ENCODE measurements at places on chromosomes 5 and 9.
A peak's percentile ranks its signal among the peaks of the same experiment; 100 is the strongest.

DNA sequence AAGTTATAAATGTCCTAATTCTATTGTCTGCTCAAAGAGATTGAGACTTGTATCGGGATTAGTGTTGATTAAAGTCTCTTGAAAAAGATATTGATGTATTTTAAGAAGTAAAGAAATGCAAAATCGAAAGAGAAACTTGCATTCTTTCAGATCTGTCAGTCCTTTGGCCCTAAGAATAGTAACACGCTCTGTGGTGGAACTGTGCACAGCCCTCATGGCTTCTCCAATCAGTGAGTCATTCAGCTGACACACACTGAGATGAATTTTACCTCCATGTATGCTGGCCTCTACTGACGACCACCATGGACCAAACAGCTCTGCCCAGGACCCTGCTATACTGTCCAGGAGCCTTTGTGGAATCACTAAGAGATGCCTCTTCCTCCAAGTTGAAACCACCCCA lies 232.4 kb downstream of the ESM1 start:
- no peak for DNase-seq

- DNase-seq = no peak
These were observed 143.0 kb downstream of the XRCC4 start for GRCh38 chr5:83220331-83220730.

- DNase-seq = no peak
These were observed 48.5 kb downstream of the SEMA5A start for GRCh38 chr5:9497347-9497746.

- DNase-seq = no peak
These were observed 19.7 kb upstream of the VLDLR start for GRCh38 chr9:2601785-2602378.

DNA sequence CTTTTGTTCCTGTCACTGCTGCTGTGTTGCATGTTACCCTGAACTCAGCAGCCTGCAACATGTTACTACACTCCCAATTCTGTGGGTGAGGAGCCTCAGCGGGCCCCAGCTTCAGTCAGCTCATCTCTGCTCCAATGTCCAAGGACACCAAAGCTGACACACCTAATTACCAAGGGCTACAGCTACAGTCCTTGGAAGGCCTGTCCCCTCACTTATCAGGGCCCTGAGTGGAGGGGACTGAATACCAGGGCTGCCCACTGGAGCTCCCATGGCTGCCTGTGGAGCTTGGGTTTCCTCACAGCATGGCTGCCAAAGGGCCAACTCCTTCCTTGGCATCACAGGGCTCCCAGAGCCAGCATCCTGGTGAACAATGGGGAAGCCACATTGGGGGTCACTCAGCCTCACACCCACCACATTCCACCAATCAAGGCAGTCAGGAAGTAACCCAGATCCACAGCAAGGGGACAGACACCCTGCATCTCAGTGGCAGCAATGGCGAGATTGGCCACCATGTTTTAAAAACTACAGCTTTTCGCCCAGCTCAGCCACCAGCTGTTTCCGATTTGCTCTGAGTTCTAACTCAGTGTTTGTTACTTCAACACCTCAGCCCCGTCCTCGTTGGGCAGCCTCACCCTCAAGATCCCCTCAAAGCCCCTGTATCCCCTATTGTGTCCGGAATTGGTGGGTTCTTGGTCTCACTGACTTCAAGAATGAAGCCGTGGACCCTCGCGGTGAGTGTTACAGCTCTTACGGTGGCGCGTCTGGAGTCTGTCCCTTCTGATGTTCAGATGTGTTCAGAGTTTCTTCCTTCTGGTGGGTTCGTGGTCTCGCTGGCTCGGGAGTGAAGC lies 18.9 kb downstream of the SEMA4D start:
- DNase-seq = no peak

DNA sequence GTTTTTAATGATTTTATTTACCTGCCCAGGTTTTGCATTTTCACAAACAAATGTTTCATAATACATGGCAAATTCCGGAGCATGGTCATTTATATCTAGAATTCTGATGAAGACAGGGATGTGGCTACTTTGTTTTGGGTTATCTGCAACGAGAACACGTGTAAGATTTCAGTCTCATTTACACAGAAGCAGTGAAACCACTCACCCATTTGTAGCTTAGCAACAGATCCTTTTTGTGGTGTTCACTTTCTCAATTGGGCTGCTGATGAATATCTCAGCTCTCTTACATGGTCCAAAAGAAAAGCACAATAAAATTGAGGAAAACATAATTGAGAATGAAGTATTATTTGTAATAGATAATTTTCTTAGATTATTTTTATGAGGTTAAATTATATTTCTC lies 148.6 kb downstream of the CDH9 start:
- no peak for DNase-seq

DNA sequence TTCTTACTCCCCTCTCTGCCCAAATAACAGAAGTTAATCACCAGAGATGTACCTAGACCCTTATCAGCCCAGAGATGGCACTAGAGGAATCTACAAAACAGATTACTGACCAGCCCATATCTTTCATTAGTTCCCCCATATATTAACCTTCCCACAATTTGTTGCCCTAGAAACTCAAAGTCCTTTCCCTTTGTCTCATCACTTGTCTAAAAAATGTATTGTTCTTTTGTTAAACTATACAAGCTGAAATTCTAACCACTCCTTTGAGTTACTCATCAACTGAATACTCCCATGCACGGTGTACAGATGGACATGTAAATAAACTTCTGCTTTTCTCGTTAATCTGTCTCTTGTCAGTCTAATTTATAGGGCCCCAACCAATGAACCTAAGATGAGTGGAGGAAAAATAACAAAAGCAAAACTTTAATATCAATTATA lies 130.9 kb downstream of the CCDC192 start:
- no peak for DNase-seq

GRCh38 chr5:61674378-61674777 lies 342.3 kb downstream of the ZSWIM6 start:
- no peak for DNase-seq

- no peak for DNase-seq
These were observed 23.1 kb downstream of the DDX31 start for GRCh38 chr9:132646726-132647125.

DNA sequence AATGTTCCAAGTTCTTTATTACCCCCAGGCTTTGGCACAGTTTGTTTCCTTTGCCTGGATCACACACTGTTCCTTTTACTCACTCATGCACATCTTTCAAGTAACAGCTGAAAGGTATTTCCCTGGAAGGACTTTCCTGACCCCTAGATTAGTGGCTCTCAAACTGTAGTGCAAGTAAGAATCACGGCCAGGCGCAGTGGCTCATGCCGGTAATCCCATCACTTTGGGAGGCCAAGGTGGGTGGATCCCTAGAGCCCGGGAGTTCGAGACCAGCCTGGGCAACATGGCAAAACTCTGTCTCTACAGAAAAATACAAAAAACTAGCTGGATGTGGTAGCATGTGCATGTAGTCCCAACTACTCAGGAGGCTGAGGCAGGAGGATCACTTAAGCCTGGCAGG lies 19.1 kb upstream of the DELE1 start:
- DNase-seq = no peak

DNA sequence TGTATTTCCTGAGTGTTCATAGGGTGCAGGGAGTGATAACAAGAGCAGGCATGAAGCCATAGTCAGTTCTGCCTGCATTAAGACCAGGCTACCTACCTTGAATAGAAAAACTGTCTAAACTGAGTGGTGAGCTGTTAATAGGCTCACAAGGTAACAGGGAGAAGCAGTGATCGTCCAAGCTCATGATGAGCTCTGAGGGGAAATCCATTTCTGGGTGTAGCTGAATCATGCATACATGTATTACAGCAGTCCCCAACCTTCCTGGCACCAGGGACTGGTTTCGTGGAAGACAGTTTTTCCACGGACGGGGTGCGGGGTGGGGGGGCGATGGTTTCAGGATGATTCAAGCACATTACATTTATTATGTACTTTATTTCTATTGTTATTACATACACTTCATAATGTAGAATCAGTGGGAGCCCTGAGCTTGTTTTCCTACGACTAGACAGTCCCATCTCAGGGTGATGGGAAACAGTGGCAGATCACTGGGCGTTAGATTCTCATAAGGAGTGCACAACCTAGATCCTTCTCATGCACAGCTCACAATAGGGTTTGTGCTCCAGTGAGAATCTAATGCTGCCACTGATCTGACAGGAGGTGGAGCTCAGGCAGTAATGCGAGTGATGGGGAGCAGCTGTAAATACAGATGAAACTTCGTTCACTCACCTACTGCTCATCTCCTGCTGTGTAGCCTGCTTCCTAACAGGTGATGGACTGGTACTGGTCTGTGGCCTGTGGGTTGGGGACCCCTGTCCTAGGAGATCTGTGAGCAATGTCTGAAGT lies 100.0 kb upstream of the IL6ST start:
- DNase-seq = peak; percentile 71

DNA sequence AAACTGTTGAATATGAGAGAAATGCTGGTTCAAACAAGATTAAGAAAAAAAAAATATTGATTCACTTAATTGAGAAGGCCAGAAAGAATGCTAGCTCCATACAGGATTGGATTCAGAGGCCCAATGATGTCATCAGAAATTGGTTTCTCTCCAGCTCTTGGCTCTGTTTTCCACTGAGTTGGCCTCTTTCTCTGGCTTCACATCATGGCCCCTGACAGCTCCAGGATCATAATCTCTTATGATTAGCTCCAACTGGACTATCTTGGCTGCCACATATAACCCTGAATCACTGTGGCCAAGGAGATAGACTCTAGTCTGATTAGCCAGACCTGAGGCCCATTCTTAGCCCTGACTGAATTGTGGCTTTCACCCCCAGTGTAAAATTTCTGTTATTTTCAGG lies 244.7 kb upstream of the GRAMD2B start:
- no peak for DNase-seq

DNA sequence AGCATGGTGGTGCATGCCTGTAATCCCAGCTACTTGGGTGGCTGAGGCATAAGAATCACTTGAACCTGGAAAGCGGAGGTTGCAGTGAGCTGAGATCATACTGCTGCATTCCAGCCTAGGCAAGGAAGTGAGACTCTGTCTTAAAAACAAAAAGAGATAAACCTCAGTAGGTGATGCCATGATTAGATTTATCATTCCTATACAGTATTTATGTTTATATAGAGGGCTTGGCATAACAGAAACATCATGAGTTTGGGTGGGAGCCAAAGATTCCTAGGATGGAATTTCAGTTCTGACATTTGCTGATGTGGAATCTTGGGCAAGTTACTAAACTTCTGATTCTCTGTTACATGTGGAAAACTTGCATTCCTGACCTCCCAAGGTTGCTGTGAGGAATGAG lies 22.3 kb downstream of the RFK start:
- no peak for DNase-seq

DNA sequence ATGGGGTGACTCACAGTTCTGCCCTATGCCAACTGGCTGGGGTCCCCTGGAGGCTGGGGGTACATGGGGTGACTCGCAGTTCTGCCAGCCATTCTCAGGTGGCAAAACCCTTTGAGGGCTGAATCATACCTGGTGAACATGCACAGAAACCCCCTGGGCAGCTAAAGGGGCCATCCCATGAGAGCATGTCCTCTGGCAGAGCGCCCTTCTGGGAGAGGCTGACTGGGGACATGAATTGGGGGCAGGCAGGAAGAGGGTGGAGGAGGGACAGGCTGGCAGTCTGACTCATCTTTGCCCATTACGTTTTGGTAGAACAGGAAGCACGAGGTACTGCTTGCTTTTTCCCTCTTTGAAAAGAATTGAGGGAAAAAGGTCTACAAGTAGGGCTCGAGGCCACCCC lies 16.7 kb downstream of the TRAF1 start:
- peak; percentile 54 for DNase-seq

DNA sequence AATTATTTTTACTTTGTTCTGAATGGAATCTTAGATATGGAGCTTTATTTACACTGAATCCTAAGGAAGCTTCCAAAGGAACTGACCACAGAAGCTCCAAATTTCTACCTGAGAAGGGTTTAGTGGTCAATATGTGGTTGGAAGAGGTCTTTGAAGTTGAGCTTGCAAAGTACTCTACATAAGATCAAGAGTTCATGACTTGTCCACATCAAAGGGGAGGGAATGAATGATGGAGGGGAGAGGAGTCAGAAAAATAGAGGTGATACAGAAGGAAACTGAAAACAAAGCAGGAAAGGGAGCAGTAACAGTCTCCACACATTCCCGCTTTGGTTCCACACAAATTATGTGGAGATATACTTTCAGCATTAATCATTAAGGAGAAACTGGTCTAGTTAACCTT lies 450.9 kb downstream of the HINT1 start:
- DNase-seq = no peak

DNA sequence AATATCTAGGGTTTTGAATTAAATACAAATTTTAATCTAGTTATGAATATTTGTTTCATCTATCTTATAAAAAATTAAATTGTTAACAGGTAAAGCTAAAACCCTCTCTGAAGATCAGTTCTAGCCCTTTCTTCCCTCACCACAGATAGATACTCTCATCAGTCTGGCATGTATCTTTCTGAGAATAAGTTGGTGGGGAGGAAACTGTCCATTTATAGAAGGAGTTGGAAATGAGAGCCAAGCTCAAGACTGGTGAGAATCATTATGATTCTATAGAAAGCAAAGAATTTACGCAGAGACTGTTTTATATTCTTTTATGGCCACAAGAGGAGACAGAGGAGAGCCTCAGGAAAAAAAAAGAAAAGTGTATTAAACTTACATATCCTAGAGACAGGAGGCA lies 59.0 kb downstream of the STARD4 start:
- no peak for DNase-seq

DNA sequence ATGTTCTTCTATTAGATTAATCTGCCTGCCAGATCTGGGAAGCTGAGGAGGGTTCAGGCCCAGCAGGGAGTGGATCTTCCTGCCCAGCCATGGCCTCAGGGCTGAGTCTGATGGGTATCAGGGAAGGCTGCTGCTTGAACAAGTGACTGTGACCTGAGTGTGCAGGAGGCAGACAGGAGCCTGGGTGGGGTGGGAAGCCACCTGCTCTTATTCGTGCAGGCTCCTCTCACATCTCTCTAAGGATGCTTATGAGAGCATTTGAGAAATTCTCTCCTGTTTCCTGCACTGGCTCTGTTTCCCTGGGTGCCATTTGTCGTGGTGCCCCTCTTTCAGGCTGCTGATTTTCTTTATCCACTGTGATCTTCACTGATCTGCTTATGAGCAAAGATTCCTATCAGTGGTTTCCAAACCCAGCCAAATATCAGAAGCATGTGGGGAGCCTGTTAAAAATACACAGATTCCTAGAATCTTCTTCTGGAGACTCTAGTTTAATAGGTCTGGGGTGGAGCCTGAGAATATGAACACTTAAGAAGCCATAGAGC lies 2.1 kb downstream of the RGS3 start:
- no peak for DNase-seq

GRCh38 chr5:128539038-128539429 lies 989 bp upstream of the FBN2 start:
- DNase-seq = no peak

- DNase-seq = no peak
These were observed 130.6 kb upstream of the ANKH start for GRCh38 chr5:15002173-15002572.

GRCh38 chr5:151719228-151720000 lies 32.7 kb upstream of the SPARC start:
- DNase-seq = no peak

- DNase-seq = no peak
These were observed 52.7 kb upstream of the OTULINL start for GRCh38 chr5:14528926-14529325.

- no peak for DNase-seq
These were observed 380.6 kb downstream of the TLE4 start for GRCh38 chr9:79952401-79952800.

GRCh38 chr5:132381614-132382013 lies 12.1 kb downstream of the SLC22A5 start:
- DNase-seq = no peak

GRCh38 chr5:1564182-1564748 lies 40.5 kb upstream of the LPCAT1 start:
- no peak for DNase-seq

Data from stimulated activated CD4-positive, alpha-beta T cell treated with anti-CD3 and anti-CD28 coated beads, Interleukin-4, amount 100 ng/mL, for 1 hour (primary cell).